ENCODE measurements at places on chromosomes 5 and 9.

GRCh38 chr9:89532478-89532877 is 34.6 kb upstream of the SEMA4D start:
- no peak for DNase-seq

DNA sequence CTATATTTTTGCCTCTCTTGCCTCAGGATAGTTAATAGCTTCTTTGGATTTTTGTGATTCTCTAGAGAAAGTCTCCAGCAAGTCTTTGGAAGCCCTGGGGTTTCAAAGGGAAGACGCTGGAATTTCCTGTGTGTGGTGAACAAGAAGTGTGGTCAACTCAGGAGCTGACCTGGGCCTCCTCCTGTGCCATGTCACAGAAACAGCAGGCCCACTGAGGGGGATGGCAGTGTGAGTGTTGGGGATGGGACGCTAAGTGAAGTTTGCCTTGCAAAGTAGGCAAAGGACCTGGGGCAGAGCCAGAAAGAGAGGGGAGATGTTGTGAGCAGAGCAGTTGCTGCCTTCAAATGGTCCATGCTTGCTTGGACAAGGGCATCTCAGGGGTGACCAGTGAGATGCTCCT is 226.3 kb downstream of the DMRT2 start:
- DNase-seq, result no peak

GRCh38 chr9:85334228-85334627 is 407.5 kb downstream of the AGTPBP1 start:
- DNase-seq, result no peak

DNA sequence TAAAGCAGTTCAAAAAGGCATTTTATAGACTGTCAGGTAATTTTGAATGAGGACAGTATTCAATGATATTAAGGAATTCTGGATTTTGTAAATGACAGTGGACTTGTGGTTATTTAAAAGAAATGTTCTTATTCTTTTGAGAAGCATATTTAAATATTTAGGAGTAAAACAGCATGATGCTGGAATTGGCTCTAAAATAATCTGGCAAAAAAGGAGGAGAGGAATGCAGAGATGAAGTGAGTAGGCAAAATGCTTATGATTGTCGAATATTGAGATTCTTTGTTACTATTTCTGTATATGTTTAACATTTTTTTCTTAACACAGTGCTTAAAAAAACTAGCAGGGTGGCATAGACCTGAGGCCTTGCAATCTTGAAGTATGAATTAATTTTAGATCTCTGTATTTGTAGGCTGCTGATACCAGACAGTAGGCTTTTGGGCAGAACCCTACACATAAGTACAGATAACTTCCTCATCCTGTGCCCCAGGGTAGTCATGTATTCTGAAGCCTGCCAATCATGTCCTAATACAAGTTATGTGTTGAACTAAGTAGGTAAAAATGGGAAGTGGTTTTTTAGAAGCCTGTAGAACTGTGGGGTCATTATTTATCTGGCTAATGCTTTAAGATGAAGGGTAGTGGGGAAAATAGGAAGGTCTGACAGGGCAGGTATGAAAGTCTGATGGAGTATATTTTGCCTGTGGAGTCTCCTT is 9.4 kb downstream of the CD180 start:
- no peak for DNase-seq

DNA sequence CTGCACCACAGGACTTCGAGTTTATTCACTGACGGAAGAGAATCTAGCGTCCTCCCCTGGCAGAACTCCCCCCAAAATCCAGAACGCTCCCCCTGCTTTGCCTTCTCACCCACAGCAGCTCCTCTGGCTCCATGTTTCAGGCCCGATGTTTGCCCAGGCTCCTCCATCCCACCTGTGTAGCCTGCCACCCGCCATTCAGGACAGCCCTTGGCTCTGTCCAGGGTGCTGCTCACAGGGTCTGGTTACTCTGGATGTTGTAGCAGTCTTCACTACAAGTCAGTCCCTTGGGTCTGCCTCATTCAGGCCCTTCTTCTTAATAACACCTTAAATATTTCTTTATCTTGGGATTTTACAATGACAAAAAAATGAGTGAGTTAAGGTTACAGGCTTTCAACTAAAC is 41.3 kb upstream of the SV2C start:
- no peak for DNase-seq

DNA sequence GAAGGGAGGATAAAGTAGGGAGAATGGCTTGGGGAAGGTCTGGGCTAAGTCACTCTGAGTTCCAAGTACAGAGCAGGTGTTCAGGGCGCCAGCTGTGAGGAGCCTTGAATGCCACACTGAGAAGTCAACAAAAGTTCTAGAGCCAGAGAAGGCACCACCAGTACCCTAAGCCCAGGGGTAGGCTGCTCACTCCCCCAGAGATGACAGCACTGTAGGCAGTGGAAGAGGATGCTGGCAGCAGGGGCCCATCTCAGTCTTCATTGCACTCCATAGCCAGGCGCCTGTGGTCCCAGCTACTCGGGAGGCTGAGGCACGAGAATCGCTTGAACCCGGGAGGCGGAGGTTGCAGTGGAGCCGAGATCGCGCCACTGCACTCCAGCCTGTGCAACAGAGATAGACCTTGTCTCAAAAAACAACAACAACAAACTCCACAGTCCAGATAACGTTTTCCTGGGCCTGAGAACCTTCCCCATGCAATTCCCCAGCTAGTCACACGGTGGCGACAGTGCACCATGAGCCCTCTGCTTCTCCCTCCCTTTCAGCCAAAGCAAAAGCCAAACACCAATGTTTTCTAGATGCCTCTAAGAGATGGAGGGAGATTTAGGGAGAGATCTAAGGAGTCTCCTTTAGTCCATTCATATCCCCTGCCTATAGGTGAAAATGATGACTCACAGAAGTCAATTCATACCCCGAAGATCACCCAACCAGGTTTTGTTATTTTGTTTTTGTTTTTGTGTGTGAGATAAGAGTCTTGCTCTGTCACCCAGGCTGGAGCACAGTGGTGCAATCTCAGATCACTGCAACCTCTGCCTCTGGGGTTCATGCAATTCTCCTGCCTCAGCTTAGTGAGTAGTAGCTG is 19.8 kb upstream of the NSD1 start:
- peak; percentile 90 for DNase-seq

DNA sequence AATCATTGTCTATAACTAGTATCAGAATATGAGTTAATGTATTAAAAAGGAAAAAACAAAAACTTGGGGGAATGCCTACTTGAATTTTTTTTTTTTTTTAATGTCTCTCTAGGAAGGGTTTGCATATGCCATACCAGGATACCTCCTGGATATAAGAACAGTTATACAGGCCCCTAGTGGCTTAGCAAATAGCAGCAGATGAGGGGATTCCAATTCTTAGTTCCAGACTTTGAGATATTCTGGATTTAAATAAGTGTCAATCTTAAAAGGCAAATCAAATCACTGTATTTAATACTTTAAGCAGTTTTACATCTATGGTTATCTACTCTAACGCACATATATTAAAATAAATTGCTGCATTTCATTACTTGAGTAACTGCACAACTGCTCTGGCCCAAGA is 1055.5 kb upstream of the DMAC1 start:
- DNase-seq, result no peak

DNA sequence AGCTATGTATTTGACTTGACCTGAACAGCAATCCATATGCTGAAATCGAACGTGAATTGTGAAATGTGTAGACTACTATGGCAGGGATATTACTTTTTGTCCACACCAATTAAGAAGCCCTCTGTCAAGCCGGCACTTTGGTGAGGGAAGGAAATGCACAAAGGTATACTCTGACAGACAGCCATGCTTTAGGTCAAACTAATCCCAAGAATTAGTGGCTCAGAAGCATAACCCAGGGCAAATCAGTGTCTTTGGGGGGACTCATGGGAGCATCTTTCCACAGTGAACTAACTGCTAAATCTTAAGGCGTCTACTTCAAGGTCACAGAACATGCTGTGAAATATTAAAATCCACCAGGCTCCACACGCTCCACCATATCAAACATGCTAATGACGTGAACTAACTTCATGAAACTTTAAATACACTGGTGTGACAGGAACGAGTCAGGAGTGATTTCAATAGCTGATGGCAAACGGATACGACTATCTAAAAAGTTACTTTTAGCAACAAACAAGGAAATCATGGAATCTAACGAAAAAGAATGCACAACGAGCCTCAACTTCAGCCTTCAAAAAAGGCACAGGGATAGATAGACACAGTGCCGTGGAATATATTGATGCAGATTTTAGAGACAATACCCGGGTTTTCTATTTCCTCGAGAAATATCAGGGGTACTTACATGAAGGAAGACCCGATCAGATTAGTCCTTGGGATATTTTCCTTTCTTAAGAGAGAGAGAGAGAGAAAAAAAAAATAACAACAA is 527 bp downstream of the MEF2C start:
- no peak for DNase-seq

DNA sequence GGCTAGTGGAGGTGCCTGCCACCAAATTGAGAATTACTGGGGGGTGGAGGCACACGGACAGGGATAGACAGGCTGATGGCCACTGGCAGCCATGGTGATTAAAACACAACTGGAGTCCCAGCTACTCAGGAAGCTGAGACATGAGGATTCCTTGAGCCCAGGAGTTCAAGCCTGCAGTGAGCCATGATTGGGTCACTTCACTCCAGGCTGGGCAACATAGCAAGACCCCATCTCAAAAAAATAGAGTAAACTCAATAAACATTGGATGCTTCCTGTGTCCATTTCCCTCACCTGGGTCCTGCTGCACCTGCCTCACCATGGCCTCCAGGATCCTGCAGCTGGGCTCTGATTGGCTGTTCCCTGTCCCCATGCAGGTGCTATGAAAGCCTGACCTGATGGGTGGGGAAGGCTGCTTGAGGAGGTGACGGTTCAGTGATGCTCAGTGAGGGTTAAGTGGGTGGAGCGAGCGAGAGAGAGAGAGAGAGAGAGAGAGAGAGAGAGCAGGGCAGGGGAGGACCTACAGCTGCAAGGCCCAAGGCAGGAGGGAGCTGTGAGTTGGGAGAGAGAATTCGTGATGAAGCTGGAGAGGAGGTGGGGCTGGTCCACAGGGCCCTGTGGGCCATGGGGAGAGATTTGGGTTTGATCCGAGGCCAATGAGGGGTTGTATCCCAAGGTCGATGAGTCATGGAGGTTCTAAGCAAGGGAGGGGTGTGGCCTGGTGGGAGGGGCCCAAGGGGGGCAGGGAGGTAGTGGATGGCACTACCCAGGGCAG is 36.7 kb upstream of the FUBP3 start:
- DNase-seq, result no peak

DNA sequence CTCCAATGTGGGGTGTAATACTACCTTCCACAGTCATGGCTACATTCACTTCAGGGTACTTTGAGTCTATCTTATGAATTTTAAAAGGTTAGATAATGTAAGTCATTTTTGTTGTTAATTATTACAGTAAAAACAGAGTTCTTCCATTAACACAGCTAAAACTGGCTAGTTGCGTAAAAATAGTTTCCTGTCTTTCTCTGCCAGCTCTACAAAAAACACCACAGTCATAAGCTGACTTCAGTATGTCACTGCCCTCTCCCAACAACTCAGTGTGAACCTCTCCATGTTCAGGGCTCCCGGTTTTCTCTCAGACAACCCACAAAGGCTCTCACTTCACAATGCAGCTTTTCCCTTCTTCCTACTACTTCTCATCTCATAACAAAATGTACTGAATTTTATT is 84.8 kb upstream of the ITGA1 start:
- DNase-seq, result no peak

DNA sequence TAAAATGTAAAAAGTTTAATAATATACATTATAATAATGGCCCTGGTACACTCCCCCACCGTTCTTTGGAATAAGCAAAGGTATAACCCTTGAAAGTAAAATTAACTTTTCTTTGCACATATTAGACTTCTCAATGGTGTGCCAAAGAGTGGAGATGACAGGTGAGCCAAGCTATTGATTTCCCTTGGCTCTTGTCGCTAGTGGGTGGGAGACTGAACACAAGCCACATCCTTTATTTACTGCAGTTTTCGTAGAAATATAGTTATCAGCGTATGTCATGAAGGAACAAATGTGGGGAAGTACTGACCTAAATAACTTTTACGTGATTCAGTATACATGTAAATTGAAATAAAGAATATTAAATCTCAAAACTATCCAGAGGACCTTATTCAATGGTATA is 549.3 kb downstream of the RAB3C start:
- DNase-seq, result no peak

DNA sequence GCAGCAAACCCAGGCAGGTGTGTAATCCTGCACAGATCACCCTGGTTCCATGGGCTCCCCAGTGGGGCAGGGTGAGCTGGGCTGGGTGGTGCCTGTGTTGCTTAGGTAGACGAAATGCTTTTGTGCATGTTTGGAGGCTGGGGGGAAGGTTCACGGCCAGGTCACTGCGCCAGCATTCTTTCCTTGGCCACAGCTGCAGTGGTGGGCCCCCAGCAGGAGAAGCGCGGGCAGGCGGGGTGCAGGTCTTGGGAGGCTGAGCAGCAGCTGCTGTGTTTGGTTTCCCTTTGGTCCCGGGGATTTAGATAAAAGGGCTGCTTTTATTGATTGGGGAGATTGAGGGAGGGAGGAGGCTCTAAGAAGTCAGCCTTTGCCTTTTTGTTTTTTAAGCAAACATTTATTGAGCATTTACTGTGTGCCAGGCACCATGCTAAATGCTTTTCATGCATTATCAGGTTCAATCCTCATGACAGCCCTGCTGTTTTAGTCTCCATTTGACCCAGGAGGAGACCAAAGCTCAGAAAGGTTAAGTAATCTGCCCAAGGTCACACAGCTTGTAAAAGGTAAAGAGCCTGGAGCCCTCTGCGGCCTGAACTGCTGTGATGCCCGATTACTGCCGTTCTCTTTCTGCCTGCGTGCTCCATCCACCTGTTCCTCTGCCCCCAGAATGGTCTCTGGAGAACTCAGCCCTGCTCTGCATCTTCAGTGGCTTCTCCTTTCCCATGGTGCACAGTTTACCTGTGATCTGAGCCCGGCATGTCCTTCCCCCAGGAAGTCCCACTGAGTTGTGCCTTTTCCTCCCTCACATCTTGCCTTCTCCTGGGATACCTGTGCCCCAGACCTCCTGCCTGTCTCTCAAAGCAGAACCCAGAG is 94.4 kb downstream of the MACROH2A1 start:
- DNase-seq, result no peak

DNA sequence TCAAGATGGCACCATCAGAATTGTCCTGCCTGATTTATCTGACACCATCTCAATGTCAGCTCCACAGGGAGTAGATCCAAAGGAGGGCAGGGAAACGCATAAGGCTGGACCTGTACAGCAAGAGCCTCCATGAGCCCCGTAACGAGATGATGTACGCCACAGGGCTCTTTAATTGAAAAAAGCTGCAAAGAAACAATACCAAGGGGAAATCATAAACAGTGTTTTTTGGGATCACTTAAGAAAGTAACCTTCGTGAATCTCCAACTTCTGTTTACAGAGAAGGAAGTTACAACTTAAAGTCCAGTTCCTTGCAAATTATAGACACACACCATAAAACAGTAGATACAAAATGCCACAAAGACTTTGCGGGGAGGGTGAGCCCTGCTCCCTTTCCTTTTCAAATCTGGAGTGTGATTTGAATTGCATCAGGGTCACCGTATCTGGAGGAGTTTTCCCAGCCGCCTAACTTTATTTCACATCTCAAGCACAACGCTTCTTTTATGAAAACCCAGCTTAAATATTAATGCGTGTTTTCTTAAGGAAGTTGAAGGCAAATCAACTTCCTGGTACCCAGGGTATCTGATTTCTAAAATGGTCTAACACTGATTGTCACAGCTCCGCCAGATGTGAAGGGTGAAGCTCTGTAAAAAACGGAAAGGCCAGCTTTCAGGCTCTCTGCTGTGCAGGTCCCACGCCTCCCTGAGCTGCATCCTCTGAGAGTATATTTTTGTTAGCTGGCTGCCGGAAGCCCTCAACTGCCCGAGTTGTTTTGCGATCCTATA is 88.9 kb downstream of the EBF1 start:
- DNase-seq, result no peak
